ENCODE measurements at places on chromosomes 3 and 15.

GRCh38 chr3:9224490-9224889, 25.0 kb downstream of the SRGAP3 start:
- no peak overlapping the region for H3K27ac ChIP-seq

GRCh38 chr3:174755833-174756829, 103.0 kb upstream of the NAALADL2 start:
- H3K4me3 ChIP-seq: no peak overlapping the region
- no peaks in the 10 kb centered on the region for H3K4me1 ChIP-seq
- no peaks in the 10 kb centered on the region for H3K36me3 ChIP-seq
- no peak overlapping the region for H3K27ac ChIP-seq
- DNase-seq: no peak

GRCh38 chr15:40933517-40933902, 4.4 kb downstream of the DLL4 start:
- peaks cover 31% of the 10 kb centered on the region for H3K4me1 ChIP-seq
- H3K4me3 ChIP-seq: no peak overlapping the region
- H3K36me3 ChIP-seq: no peaks in the 10 kb centered on the region
- no peak for DNase-seq
- H3K27me3 ChIP-seq: peaks cover 41% of the 10 kb centered on the region

DNA sequence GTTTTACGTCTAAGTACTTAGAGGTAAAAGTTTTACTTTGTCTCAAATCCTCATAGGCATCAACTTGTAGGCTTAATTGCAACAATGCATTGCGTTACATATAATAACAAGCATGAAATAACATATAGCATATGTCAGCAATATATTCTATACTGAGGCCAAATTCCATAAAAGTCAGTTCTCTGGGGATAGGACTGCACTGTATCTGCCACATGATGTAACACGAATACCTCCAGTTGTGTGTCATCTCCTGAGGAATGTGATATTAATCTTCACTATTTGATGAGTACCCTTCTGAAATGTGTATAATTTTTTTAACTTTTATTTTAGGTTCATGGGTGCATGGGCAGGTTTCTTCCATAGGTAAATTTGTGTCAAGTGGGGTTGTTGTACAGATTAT, 126.4 kb downstream of the IMPG2 start:
- H3K4me3 ChIP-seq: no peak overlapping the region
- no peaks in the 10 kb centered on the region for H3K4me1 ChIP-seq
- H3K36me3 ChIP-seq: no peaks in the 10 kb centered on the region
- no peak overlapping the region for H3K27ac ChIP-seq
- no peak for DNase-seq

GRCh38 chr15:81941479-81941878, 104.3 kb downstream of the MEX3B start:
- no peaks in the 10 kb centered on the region for H3K4me1 ChIP-seq
- no peak overlapping the region for H3K4me3 ChIP-seq
- H3K36me3 ChIP-seq: no peaks in the 10 kb centered on the region
- H3K27me3 ChIP-seq: no peaks in the 10 kb centered on the region
- no peak for DNase-seq

All from activated CD4-positive, alpha-beta memory T cell treated with anti-CD3 and anti-CD28 coated beads, Interleukin-2, amount 10 ng/mL, durations not matched to agents 7 days and 5 days (primary cell).